ENCODE measurements at places on chromosomes 2 and 18.

GRCh38 chr18:63119647-63120046 is 199.9 kb downstream of the BCL2 start:
- no peak for DNase-seq

DNA sequence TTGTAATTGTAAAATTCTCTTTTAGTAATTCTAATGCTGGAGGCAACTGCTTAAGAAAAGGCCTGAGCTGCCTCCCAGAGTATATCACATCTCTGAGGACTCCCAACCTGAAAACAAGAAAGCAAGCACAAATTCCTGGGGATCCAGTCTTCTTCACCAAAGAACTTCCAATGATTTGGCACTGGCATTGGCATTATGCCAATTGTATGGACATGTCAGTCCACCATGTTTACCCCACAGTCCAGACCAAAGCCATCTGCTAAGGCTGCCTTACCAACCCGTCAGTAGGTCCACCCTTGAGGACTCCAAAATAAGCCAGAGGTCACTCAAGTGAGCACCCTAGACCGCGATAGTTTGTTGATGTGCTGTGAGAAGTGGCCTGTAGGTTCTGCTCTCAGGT is 263.1 kb downstream of the RND3 start:
- no peak for DNase-seq

DNA sequence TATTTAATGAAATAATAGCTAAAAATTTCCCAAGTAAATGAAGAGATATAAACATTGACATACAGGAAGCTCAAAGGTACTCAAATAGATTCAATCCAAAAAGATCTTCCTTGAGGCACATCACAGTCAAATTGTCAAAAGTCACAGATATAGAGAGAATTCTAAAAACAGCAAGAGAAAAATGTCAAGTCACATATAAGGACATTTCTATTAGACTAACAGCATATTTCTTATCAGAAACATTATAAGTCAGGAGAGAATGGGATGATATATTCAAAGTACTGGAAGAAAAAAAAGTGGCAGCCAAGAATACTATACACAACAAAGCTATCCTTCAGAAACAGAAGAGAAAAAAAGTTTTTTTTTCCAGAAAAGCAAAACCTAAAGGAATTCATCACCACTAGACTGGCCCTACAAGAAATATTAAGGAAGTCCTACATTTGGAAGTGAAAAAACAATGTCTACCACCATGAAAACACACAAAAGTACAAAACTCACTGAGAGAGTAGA is 21.1 kb upstream of the FABP1 start:
- no peak for DNase-seq

GRCh38 chr18:10482363-10482984 is 28.0 kb downstream of the APCDD1 start:
- no peak for DNase-seq

GRCh38 chr2:174341995-174342685 is 7.4 kb downstream of the SP9 start:
- no peak for DNase-seq

DNA sequence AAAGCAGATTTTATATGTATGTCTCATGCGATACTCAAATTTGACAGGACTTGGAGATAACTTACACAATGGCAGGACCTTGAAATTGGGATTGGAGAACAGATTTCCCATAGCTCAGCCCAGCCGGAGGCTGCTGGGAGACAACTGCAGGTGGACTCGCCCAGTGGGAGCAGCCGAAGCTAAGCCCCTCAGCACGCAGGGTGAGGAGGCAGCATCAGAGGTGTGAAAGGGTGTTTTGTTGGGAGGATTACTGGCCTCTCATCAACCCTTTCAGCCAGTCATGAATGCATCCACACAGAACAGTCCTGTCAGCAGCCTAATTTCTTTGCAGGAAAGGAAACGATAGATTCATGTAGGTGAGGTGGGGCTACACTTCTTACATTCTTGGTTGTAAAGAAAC is 110.4 kb upstream of the DYNAP start:
- no peak for DNase-seq

DNA sequence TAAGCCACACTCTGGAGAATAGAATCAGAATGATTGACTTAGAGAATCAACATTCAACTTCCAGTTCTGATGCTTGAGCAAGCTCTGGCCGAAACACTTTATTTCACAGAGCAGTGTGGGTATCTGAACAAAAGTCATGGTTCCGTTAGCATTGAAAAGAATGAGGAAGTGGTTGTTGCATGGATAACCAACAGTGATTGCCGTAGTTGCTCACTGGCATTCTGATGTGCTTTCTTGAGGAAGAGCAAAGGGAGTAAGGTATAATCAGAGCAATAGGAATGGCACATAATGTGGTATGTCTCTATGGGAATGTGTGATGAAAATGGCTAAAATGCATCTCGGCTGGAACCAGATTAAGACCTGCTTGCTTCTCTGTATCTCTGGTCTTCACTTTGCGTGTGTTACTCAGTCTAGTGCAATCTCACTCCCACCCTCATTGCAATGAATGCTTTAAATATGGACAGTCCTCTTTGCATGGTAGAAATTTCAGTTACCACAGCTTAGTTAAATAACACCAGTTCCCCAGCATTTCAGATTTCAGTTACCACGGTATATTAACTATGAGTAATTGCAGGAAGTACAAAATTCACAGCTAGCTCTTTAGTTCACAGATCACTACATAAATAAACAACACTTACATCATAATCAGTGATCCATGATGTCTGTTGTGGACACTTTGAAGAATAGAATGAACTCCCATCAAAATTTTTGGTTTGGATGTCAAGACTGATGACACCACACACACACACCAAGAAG is 7.8 kb upstream of the RAB12 start:
- DNase-seq, result no peak

DNA sequence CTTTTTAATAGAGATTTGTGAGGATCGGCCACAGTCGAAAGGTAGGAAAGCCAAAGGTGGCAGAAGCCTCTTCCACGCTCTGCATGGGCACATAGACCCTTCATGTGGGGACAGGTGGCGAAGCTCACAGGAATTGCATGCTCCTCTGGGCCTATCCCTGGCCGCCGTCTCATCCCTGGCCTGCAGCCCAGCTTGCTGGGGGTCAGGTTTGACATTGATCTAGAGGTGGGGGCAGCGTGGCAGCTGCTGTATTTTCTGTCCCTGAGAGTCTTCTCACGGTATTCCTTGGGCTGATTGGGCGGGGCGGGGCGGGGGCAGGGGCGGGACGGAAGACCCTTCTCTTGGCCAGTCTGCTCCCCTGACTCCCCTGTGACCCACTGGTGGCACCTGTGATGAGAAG is 48.9 kb downstream of the STK25 start:
- no peak for DNase-seq

GRCh38 chr2:216160786-216161185 is 51.6 kb downstream of the XRCC5 start:
- DNase-seq, result no peak

DNA sequence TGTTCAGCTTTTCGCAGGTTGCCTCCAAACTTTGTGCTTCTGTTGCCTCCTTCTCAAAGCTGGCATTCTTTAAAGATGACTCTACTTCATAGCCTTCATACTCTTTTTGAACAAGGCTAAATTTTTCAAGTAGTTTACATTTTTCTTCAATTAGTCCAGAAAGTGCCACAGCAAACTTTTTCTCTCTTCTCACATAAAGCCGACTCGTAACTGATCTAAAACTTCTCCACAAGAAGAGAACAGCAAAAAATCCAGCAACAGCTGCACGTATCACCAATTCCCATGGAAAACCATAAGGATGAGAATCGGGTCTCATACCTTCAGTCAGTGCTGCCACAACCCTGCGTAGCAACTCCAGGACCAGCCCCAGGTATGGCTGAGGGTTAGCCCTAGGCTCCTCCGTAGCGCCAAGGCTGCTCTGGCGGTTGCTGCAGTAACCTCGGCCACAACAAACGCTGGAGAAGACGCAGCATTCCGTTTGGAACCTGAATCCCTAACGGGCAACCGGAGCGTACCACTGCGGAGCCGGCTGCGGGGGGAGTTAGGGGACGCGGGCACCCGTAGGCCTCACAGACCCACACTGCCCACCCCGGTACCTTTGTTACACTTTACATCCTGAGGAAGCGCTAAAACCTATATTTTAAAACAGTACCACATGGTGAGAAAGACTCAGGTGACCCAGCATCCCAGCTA is at the start of gene CTAGE1:
TSS of gene CTAGE1 (minus strand) at position 420 of the 693 bp plus-strand sequence. CDS start at position 316, 104 bp downstream.
- no peak for DNase-seq

DNA sequence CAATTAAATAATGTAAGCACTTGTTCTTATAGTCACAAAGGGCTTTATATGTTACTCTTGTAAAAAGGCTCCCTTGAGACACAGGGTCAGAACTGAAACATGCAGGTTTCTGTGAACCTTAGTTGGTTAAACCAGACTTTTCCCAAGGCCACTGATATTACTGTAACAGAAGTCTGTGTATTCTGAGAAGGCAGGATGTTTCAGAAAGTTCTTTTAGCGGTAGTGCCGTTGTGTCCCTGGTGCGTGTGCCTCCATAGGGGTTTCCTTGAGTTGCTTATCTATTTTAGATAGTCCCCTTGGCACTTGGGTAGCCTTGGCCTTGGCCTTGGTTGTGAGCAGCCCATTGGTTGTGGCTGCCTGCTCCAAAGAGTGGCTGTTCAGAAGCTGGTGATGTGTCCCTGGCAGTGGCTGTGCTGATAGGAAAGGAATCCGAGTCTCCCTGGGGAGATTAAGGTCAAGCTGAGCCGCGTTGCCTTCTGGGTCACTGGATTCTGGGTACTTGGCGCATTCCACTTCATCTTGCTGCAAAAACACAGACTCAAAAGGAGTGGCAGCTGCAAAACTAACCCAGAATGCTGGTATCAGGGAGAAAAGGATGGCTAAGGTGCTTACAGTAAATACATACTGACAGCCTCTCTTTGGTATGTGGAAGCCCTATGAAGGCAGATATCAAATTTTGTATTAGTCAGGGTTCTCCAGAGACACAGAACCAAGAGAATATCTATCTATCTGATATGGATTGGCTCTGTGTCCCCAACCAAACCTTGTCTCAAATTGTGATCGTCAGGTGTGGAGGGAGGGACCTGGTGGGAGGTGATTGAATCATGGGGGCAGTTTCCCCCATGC is 69.7 kb downstream of the FHOD3 start:
- DNase-seq, result no peak

DNA sequence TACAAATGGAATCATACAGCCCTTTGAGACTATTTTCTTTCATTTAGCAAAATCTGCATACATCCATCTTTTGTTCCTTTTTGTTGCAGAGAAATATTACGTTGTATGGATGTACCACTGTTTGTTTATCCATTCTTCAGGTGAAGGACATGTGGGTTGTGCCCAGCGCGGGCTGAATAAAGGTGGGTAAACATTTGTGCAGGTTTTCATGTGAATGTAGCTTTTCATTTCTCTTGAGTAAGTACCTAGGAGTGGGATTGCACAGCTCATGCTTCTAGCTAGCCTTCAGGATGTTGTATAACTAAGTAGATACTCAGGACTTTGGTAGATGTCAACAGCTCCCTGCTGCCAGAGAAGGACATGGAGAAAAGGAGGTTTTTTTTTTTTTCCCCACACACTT is 50.6 kb upstream of the SPRED2 start:
- DNase-seq, result no peak

- DNase-seq, result no peak
Measured at GRCh38 chr2:240111253-240111652, 24.9 kb downstream of the COPS9 start.

- DNase-seq, result no peak
Measured at GRCh38 chr2:33458248-33458819, 18.1 kb upstream of the RASGRP3 start.

DNA sequence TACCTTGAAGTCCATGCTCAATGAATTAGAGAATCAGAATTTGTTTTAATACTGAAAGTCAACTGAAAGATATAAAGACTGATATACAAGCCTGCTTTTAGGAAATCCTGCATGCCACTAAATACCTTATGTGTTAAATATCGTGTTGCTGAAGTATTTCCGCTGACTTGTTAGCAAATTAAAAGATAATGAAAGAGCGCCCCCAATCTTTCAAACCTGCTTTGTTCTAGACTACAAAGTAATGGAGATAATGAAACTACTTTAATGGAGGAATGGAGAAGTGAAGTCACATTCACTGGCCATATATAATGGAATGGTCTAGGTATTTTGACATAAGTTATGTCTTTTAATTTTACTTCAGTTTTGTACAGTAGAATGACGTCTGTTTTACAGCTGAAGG is 95.7 kb downstream of the ASXL3 start:
- DNase-seq, result no peak

DNA sequence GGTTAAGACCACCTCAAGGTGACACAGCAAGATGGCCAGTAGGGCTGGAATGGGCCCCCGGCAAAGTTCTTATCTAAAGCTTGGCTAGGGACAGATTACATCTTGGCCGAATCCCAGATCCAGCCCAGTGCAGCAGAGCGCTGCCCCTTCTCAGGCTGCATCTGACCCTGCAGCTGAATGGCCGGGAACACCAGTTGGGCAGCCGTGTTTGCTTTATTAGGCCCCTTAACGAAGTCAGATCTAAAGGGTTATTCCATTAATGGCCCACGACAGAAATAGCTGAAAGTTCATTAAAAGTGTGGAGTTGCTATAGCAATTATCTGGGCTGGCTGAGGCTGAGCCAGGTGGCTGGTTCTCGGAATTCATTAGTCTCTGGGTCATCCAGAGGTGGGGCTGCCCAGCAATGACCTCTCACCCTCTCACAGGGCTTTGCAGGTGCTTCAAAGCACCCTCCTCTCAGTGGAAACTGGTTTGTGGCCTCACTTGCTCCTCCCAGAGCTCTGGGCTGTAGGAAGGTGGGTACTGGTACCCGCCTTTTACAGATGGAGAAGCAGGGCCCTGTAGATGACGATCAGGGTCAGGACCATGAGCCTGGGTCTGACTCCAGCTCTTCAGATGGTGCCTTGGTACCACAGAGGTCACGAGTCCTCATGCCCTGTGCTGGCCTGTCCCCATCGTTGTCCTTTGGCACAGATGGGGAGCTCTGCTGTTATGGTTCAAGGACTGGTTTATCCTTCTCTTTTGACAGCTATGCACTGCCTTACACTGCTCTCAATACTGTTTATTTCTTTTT is 68.8 kb downstream of the EMX1 start:
- DNase-seq, result no peak

- DNase-seq, result no peak
Measured at GRCh38 chr18:36352384-36352783, 54.9 kb downstream of the FHOD3 start.

- no peak for DNase-seq
Measured at GRCh38 chr2:207499114-207499513, 30.6 kb upstream of the CREB1 start.

GRCh38 chr2:45802499-45803138 is 151.1 kb downstream of the PRKCE start:
- no peak for DNase-seq

Data from stimulated activated CD4-positive, alpha-beta T cell treated with anti-CD3 and anti-CD28 coated beads, Interleukin-15, amount 100 ng/mL, for 48 hours (primary cell).